Coronary artery (tissue), 2 donors: ENCODE measurements at places on chromosomes 16 and 17.

GRCh38 chr17:78785011-78785662, 3.1 kb upstream of the CYTH1 start:
- DNase-seq: no peak

DNA sequence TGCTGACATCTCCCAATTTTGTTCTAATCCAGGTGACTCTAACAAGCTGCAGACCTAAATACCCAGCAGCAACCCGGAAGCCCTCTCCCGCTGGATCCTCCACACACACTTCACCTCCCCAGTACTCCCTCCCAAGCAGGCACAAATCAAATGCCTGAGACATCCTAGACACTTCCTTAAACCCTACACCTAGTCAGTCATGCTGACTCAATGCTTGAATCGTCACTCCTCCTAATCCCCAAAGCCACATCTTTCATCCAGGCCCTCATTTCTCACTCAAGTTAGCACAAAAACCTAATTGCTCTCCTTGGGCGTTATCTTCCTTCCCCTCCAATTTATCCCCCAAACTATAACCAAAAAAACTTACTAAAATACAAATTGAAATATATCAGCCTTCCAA, 32.7 kb downstream of the CMC2 start:
- DNase-seq: no peak

GRCh38 chr17:8875436-8875835, 8.0 kb upstream of the PIK3R6 start:
- DNase-seq: no peak

- DNase-seq: no peak
These were observed 392.9 kb upstream of the EEF2KMT start for GRCh38 chr16:5490499-5490898.

- no peak for DNase-seq
These were observed 5.2 kb downstream of the TIMP2 start for GRCh38 chr17:78919861-78920450.

DNA sequence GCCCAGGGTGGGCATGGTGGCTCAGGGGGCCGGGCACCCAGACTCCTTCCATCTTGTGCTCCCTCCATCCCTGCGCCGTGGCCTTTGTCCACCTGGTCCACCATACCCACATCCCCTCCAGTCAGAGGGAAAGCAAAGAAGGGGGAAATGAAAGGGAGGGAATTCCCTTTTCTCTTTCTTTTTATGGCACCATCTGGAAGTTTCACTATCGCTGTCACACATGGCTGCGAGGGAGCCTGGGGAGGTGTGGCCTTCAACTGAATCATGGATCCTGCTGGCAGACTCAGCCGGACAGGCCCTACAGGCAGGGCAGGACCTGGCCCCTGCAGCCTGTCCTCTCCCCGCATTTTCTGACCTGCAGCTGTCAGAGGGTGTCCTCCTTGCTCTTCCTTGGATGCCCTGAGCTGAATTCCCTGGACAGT, 6.2 kb downstream of the SLC12A3 start:
- no peak for DNase-seq

- DNase-seq: no peak
These were observed 408.4 kb downstream of the CPPED1 start for GRCh38 chr16:12395268-12395667.

GRCh38 chr17:15233022-15233805, 31.9 kb downstream of the PMP22 start:
- DNase-seq: no peak

GRCh38 chr17:20121359-20122253, 112.4 kb downstream of the SPECC1 start:
- DNase-seq: no peak

- DNase-seq: no peak
These were observed 17.9 kb downstream of the CA10 start for GRCh38 chr17:52140601-52141000.

- no peak for DNase-seq
These were observed 428.4 kb downstream of the MAF start for GRCh38 chr16:79171931-79172705.

- no peak for DNase-seq
These were observed 1.6 kb downstream of the GFAP start for GRCh38 chr17:44913676-44914075.

GRCh38 chr16:31754998-31755615, 118.5 kb upstream of the ZNF267 start:
- DNase-seq: no peak

DNA sequence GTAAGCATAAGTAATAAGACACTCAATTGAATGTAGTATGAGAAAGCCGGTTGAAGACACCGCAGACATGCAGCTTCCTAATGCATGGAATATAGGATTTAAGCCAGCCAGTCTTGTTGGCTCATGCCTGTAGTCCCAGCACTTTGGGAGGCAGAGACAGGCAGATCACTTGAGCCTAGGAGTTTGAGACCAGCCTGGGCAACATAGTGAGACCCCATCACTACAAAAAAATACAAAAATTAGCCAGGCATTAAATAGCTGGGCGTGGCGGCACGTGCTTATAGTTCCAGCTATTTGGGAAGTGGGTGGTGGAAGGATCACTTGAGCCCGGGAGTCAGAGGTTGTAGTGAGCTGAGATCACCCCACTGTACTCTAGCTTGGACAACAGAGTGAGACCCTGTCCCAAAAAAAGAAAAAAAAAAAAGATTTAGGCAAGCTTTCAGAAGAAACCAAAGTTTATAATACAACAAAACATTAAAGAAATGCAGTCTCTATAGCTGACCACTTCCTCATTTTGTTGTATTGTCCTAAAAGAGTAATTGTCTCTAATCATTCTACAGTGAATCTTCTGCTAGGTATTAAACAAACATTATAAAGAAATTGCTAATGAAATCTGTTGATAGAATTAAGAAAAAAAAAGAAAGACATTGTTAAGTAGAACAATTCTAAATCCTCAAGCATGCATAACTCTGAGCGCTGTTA, 68.6 kb upstream of the KIFC3 start:
- no peak for DNase-seq

- no peak for DNase-seq
These were observed 312.8 kb downstream of the FOXL1 start for GRCh38 chr16:86891121-86891520.

GRCh38 chr16:64808474-64808873, 313.4 kb downstream of the CDH11 start:
- DNase-seq: no peak

GRCh38 chr16:67931712-67932461, at the start of gene CTRL:
CTRL (minus strand) TSS chr16:67931862; CDS start chr16:67931852, 10 bp downstream.
- no peak for DNase-seq

DNA sequence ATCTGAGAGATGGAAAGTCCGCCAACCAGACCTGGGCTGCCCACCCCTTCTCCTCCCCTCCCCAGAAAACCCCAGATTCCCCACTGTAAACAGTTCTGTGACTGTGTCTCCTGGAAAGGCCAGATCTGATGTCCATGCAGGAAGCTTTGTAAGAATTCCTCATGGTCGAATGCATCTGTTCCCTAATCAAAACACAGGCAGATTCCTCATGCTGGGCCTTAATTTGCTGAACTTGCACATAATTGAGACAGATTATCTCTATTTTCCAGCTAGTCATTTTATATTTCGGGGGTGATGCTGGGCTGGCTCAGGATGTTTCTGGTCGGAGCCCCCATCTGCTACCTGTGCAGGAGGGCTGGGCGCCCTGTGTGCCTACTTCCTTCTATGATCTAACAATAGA, 233.6 kb upstream of the ASIC2 start:
- no peak for DNase-seq

DNA sequence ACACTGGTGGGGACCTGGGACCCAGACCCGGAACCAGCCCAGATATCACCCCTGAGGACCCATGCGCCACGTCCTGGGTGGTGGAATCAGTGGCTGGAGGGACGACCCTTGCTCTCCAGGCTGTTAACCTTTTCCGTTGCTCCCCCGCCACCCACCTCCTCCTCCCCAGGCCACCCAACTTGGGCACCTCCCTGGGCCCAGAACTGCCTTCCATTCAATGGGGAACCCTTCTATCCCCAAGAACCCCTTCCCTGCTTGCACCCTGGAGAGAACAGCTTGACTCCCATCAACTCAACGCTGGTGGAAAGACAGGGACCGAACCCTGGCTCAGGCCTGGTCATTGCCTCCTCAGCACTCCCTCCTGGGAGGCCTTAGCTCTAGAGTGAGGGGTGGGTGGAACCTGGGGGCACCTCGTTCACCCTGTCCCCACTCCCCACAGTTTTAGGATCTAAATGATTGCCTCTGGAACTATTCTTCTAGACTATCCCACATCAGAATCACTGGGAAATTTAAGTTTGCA, 5.7 kb upstream of the IL32 start:
- DNase-seq: no peak

GRCh38 chr16:17287166-17287800, 183.5 kb downstream of the XYLT1 start:
- no peak for DNase-seq

DNA sequence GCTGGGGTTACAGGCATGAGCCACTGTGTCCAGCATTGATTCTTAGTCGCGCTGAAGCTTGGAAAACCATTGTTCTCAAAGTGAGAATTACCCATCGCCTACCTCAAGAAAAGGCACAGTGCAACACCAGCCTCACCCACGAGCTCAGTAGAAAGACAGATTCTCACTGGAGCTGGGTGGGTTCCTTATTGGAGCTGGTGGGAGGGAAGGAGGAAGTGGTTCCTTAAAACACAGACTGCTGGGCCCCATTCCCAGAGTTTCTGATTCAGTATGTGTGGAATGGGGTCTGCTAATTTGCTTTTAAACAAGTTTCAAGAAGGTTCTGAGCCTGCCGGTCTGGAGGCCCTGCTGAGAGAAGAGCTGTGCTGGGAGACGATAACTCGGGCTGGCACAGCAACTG, 264.7 kb downstream of the ENGASE start:
- no peak for DNase-seq

DNA sequence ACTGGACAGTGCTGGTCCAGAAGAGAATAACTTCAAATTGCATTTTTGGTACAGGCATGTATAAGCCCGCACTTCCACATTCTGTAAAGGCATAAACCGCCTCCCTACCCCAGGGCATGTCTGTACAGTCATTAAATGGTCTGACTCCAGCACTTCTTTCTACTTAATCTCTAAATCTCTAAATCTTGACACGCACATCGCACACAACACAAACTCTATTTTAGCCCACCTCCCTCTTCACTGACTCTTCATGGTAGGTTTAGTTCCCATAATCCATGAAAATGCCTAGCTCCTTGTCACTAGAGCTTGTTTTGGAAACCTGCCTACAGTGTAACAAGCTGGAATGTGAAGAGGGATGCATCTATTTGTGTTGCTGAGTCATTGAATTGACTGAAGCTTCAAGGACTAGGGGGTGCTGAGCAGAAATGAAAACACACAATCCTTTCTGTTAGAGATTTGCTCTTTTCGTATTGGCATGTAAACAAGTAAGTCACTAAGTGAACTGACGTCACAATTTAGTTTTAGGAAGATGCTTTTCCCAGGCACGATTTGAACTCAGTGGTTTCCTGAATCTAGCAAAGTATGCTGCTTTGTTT, 1.6 kb upstream of the DUSP14 start:
- DNase-seq: no peak

- no peak for DNase-seq
These were observed 1.4 kb downstream of the RETREG3 start for GRCh38 chr17:42607769-42608168.

GRCh38 chr17:41518031-41518430, 659 bp downstream of the KRT15 start:
- DNase-seq: no peak

- no peak for DNase-seq
These were observed 185.5 kb downstream of the LGALS9B start for GRCh38 chr17:20281860-20282259.

DNA sequence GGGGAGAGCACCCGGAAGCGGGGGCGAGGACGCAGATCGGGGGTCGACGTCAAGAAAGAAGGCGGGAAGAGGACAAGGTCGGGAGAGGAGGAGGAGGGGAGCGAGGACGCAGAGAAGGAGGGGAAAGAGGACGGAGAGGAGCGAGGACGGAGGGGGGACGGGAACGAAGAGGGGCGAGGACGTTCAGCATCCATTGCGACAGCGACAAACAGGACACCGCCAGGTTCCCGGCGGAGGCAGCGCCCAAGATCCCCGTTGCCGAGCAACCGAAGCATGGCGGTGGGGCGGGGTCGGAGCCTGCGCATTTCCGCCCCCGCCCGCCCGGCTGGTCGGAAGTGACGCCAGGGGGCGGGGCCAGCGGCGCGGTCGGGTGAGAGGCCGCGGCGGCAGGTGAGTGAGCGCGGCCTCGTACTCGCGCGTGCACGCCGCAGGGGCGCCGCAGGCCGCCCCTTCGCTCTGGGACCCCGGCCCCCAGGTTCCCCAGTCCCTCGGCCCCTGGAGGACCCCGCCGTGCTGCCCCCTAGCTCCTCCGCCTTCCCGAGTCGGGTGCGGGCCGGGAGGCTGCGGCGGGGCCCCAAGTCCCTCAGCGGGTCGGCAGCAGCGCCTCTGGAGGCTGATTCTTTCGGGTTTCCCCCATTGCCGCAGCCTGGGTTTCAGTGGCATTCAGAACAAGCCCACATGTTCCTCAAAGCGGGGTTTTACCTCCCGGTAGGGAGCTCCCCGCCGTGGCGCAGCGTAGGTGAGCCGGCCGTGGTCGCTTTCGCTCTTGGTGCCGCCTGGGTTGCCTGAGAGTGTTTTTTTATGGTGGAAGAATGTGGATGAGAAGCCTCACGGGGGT, at the start of gene FAM234A:
FAM234A (plus strand) TSS at position 354 of the 838 bp plus-strand sequence. CDS start 19,593 bp downstream, outside the sequence.
- DNase-seq: peak; percentile 94

DNA sequence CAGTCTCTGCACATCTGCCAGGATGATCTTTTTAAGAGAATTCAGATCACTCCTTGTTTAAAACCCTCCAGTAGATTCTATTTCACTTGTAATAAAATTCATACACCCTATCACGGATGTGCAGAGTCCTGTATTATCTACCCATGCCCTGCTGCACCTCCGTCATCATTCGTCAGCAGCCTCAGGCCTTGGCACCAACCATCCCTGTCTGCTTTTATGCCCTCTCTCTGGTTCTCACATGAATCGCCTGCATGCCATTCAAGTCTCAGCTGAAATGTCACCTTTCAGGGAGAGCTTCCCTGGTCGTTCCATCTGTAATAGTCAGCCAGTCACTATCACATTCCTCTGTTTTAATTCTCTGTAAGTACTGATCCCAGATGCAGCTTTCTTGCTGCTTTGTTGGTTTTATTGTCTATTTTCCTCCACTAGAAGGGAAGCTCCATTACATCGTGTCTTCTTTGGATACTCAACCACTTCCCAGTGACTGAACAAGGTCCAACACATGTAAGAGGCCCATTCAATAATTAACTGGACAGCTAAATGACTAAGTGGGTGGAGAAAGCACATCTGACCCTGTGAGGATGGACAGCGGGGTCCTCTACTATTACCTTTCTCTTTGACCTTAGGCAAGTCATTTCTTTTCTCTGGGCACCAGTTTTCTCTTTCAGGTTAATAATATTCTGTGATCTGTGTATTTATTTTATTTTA, 81.2 kb upstream of the GOT2 start:
- no peak for DNase-seq

DNA sequence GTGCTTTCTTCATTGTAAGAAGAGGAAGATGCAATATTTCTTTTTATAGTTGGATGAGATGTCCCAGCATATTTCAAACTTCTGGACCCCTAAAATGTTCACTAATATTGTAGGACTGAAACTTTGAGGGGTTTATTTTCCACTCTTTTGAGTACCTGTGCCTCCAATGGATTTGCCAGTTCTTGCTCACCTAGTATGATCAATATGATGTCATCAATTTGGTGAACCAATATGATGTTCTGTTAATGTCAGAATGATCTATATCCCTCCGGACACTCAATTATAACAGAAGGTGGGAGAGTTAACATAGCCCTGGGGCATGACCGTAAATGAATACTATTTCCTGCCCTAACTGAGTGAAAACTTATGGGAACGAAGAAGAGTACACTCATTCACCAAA, 178.3 kb downstream of the CBLN1 start:
- no peak for DNase-seq

GRCh38 chr16:86519649-86520316, 9.5 kb downstream of the FOXF1 start:
- no peak for DNase-seq

GRCh38 chr16:5900046-5900445, 802.5 kb upstream of the EEF2KMT start:
- no peak for DNase-seq
